Vagina (tissue), 2 donors: ENCODE measurements at places on chromosomes 2 and 18. TPM values are rescaled to one million over a fixed set of nuclear protein-coding genes. Genes with fewer than 3 reads are reported as not detected.

MYL12B gene
- 214 TPM for total RNA-seq

TOGARAM2 gene
- total RNA-seq, result under 0.01 TPM

DNA sequence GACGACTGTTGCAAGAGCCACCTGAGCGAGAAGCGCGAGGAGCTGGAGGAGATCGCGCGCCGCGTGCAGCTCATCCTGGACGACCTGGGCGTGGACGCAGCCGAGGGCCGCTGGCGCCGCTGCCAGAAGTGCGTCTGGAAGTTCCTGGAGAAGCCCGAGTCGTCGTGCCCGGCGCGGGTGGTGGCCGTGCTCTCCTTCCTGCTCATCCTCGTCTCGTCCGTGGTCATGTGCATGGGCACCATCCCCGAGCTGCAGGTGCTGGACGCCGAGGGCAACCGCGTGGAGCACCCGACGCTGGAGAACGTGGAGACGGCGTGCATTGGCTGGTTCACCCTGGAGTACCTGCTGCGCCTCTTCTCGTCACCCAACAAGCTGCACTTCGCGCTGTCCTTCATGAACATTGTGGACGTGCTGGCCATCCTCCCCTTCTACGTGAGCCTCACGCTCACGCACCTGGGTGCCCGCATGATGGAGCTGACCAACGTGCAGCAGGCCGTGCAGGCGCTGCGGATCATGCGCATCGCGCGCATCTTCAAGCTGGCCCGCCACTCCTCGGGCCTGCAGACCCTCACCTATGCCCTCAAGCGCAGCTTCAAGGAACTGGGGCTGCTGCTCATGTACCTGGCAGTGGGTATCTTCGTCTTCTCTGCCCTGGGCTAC, 1.2 kb downstream of the KCNF1 start:
- peaks cover 5% of the 10 kb centered on the region for H3K4me1 ChIP-seq
- no peak overlapping the region for H3K27ac ChIP-seq
- H3K4me3 ChIP-seq, result no peak overlapping the region

DNA sequence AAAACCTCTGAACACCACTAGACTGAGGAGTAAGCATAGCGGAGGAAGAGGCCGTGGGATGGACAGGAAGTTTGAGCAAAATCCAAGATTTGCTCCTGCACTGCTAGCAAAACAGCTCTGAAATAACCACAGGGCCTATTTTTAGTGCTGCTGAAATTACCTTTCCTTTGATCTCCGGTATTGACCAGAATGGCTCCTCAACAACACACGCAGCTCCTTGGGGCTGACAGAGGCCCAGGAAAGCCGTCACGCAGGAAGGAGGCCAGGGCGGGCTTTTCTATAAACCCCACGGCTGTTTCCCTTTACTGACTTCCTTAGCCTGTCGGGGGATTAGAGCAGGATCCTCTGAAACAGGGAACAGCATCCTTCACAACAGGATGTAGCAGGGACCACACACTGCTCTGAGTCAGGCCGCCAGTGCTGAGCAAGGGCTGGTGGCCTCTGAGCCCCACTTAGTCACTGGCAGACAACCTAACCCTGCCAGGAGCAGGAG, 80.8 kb upstream of the LCLAT1 start:
- H3K36me3 ChIP-seq, result no peaks in the 10 kb centered on the region
- no peaks in the 10 kb centered on the region for H3K27me3 ChIP-seq
- peaks cover 26% of the 10 kb centered on the region for H3K4me1 ChIP-seq
- H3K4me3 ChIP-seq, result no peak overlapping the region
- no peak overlapping the region for H3K27ac ChIP-seq

PLCL1 gene
- total RNA-seq, result 6.6 TPM

AKAIN1 gene
- not detected for total RNA-seq

GRCh38 chr2:133790711-133791110, 222.4 kb upstream of the NCKAP5 start:
- H3K4me3 ChIP-seq, result no peak overlapping the region
- no peak for DNase-seq
- no peaks in the 10 kb centered on the region for H3K27me3 ChIP-seq
- no peaks in the 10 kb centered on the region for H3K36me3 ChIP-seq
- no peak overlapping the region for H3K27ac ChIP-seq

TIA1 gene
- 79.8 TPM for total RNA-seq

DNA sequence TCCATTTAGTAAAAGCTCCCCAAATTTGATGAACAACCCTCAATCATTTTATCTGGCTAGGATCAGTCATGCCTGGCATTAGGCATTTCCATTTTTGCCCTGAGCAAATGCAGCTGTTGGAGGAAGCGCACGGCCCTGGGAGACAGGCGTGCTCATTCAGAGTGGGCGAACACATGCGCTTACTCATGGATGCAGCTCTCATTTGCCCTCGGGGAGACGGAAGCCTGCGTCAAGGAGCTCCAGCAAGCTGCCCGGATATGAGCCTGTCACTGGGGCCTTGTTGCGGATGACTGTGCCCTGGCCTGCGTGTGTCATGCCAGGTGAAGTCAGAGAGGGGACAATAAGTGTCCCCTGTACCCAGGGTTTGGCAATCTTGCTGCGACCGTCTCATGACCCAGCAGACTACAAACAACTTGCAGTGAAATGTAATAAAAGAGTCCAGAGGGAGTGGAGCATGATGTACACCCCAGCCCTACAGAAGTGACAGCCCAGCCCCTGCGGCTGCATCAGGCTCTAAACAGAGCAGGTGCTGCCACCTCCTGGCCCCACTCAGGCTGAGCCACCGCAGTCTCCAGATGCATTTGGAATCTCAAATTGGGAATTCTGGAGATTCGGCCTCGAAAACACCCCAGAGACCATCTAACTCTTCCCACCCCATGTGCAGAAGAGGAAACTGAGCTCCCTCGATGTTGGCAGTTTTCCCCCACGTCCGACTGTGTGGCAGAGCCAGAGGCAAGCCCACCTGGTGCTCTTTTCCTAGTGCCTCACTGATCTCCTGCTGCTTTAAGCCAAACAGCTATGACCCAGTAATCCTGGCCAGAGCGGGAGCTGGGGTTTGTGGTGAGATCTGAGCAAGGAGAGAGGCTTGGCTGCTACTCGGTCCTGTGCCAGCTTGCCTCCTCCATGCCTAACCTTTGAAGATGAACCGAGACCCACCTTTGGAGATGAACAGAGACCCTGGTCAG, 105.0 kb upstream of the ALK start:
- H3K27me3 ChIP-seq, result no peaks in the 10 kb centered on the region
- H3K27ac ChIP-seq, result no peak overlapping the region
- no peaks in the 10 kb centered on the region for H3K36me3 ChIP-seq

- no peaks in the 10 kb centered on the region for H3K27me3 ChIP-seq
- no peak overlapping the region for H3K4me3 ChIP-seq
- H3K27ac ChIP-seq, result no peak overlapping the region
- peaks cover 7% of the 10 kb centered on the region for H3K4me1 ChIP-seq
Observed at GRCh38 chr2:120785228-120785966, 49.7 kb downstream of the GLI2 start.

- H3K4me3 ChIP-seq, result no peak overlapping the region
- no peak for DNase-seq
- H3K36me3 ChIP-seq, result no peaks in the 10 kb centered on the region
Observed at GRCh38 chr2:157291018-157291417, 33.5 kb downstream of the GALNT5 start.

PJVK gene
- total RNA-seq, result 4.9 TPM

DNA sequence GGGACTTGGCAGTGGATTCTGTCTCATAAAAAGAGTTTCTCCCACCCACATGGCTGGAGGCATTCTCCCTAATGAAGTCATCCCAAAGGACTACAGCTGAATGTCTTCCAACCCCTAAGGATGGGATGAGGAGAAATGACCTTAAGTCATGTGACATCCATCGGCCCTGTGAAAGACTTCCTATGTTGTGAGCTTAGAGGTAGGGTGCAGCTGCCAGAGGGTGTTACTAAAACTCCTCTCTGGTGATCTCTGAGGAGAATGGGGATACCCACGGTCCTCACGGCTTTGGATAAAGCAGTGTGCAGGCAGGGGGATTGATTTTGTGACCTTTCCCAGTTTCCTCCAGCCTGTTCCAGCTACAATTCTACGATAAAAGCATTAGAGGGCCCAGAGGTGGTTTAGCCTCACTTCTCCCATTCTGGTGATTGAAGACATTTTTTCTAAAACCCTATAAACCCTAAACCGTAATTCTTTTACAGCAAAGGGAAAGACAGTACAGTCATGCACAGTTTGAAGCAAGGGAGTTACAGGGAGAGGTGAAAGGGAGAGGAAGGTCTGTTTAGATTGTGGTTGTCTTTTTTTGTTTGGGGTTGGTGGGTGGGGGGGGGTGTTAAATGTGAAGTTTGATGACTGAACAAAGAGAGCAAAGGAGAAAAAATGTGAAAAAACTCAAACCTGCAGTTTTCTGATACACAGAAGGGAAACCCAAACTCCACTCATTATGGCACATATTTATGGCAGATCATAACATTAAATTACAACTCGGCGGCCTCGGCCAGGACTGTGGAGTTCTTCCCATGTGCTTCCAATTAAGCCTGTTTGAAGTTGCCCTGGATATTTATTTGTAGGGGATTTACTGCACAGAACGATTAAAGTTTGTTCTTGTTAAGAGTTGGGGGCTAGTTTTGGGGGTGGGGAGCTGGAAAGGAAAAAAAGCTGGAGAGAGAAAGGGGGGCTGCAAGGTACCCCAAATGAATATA, 26.6 kb upstream of the SLC14A2 start:
- H3K4me3 ChIP-seq, result no peak overlapping the region
- H3K36me3 ChIP-seq, result no peaks in the 10 kb centered on the region
- no peaks in the 10 kb centered on the region for H3K27me3 ChIP-seq
- H3K4me1 ChIP-seq, result peaks cover 26% of the 10 kb centered on the region
